LHCN-M2 (cell line): ENCODE measurements at places on chromosomes 4 and X. TPM values are rescaled to one million over a fixed set of nuclear protein-coding genes. Genes with fewer than 3 reads are reported as not detected.

GRCh38 chr4:17765514-17766286 lies 15.7 kb downstream of the FAM184B start:
- DNase-seq = no peak

- no peak for DNase-seq
These were observed 675.8 kb upstream of the SLIT2 start for GRCh38 chr4:19575924-19576323.

DNA sequence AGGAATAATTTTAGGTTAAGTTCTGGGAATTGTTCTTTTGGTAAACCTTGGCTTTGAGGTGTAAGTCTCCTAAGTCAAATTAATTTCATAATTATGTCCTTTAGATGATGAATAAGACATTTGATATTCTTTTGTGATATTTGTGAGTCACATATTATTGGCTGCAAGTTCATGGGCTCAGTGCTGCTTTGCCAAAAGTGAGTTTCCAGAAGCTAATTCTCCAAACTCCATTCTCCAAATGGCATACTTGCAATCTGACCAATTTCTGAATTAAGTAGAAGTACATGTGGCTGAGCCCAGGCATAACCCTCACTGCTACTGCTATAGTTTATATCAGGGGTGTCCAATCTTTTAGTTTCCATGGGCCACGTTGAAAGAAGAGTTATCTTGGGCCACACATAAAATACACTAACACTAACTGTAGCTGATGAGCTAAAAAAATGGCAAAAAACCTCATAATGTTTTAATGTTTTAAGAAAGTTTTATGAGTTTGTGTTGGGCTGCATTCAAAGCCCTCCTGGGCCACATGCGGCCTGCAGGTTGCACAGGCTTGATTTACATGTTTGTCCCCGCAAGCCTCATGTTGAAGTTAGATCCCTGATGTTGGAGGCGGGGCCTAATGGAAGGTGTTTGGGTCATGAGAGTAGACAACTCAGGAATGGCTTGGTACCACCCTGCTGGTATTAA lies 196.1 kb downstream of the ZNF330 start:
- no peak for DNase-seq

DNA sequence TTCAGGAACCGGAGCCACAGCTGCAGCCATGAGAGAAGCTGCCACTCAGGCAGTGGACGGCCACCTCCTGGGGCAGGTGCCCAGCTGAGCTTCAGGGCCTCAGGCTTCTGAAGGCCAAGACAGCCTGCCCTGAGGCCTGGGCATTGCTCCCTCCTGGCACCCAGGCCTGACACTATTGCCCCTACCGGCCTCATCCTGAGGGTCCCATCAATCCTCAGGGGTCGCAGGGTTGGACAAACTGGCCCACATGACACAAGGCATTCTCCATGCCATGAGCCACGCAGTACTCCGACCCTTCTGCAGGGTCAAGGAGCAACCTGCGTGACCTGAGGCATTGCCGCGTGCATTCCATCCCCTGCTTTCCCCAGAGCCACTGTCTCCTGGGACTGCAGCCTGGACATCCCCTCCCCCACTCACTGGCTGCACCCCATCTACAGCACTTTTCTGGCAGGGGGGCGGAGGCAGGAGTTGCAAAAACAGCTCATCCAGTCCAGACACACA lies 3.0 kb upstream of the ZFP92 start:
- DNase-seq = no peak

GRCh38 chr4:28682847-28683246 lies 1822.2 kb downstream of the STIM2 start:
- no peak for DNase-seq

DNA sequence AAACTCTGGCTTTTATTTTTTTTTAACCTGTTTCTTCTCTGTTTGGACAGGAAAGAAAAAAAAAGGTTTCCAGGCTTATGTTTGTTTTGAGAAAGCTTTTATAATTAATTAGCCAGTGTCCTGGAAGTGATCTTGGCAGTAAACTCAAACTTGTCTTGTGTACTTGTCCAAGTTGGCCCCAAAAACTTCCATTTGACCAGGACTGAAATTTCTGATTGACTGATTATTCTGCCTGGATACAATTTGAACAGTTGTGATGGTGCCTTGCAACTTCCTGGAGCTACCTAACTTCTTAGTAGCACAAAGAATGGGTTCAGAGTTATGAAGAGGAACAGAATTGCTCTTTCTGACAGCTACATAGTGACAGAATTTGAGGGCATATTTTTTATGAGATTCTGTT lies 62.0 kb downstream of the SLC4A4 start:
- DNase-seq = no peak

DNA sequence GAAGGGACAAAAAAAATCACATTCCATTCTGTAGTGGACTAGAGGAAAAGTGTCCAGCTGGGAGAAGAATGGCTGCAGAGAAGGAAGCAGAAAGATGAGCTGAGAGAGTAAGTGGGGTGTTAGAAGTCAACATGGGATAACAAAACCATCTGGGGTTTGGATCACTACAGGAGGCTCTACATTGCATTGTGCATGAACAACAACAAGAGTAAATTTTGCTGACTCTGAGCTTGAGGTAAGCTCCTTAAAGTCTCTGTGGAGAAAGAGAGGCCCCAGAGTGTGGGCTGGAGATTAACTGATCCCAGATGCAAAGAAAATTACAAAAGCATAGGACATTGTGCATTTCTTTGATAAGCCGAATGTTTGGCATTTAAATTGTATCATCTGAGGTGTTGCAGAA lies 128.9 kb downstream of the UGT8 start:
- no peak for DNase-seq

The SULT1E1 gene
- total RNA-seq = not detected in 2 replicates

The VBP1 gene
- 94.2 and 98.0 TPM in 2 replicates for total RNA-seq

The TRIM75 gene
- total RNA-seq = 0.11 and 0.13 TPM in 2 replicates

The RPA4 gene
- total RNA-seq = 0.13 TPM in 1 of 2 replicates, not detected in the other

The BEND2 gene
- total RNA-seq = not detected in 2 replicates

The IL21 gene
- total RNA-seq = not detected in 2 replicates
